ENCODE measurements at places on chromosomes 2 and 18.

- no peak for DNase-seq
Measured at GRCh38 chr2:54103454-54104314, 11.7 kb upstream of the ACYP2 start.

GRCh38 chr2:230505162-230505561, 89.2 kb downstream of the SP100 start:
- DNase-seq, result no peak

GRCh38 chr2:159890551-159891266, 92.7 kb upstream of the CD302 start:
- no peak for DNase-seq

DNA sequence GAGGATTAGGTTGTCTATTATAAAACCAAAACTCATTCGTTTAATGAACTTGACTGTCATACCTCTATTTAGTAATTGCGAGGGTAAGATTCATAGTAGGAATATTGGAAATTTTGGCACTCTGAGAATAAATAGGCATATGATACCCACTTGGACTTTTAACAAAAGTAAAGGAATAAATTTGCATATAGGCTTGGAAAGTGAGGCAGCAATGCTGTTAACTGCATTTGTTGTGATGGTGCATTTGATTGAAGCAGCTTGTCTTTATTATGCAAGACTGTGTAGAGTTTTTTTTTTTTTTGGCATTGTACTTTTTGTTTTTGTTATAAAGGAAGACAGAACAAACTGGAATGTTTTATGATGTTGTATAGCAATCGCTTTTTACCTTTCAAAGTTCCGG, 18.9 kb downstream of the ITGB1BP1 start:
- no peak for DNase-seq

DNA sequence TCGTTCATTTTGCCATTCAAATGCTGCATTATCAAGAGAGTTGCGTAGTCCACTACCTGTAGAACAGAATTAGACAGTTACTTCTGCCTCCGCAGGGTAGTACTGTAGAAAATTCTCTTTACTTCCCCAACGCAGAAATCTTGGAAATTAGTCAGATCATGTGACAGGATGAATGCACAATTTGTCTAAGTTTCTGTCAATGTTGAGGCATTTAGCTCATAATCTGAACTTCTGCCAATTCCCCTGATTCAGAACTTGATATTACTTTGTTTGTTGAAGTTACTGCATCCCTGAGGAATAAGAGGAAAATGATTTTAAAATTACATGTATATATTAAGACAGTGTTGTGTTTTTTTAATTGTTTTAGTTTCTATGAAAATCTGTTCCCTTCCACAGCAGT, 83.4 kb downstream of the TTC27 start:
- no peak for DNase-seq

DNA sequence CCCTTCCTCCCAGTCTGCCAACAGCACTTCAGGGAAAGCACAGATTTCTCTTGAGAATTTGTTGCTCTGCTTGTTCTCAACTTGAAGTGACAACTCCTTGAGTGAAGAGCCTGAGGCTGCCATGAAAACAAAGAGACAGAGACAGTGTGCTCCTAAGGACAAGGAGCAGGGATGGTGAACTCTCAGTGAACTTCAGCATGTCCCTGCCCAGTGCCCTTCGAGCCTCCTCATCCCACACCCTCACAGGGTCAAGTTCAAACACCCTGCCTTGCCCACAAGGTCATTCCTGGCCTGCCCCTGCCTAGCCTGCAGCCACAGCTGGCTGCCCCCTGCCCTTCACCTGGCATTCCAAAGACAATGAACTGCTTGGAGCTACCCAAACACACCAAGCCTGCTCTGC, 343.5 kb upstream of the KLHL29 start:
- DNase-seq, result no peak

All from activated CD8-positive, alpha-beta memory T cell treated with anti-CD3 and anti-CD28 coated beads for 48 hours (primary cell).